ENCODE measurements at places on chromosomes 4 and X.

DNA sequence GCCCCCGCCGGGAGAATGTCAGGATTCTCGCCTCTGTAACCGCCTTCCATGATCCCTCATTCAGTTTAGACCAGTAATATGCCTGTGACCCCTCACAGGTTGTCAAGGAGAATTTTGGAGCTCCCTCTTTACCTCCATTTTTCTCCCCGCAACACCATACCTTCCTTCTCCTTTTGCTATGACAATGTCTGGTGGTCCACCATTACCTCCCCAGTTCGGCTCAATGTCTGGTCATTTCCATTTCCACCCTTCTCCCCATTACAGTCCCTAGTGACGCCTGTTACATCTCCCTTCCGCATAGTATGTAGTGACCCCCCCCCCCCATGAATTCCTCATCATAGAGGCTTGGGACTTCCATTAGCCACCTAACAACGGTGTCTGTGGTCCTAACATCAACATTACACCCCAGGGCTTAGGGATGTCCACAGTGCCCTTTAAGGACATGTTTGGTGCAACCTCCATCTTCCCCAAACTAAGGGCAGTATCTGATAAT, 700 bp downstream of the ARAF start:
- DNase-seq, result no peak

DNA sequence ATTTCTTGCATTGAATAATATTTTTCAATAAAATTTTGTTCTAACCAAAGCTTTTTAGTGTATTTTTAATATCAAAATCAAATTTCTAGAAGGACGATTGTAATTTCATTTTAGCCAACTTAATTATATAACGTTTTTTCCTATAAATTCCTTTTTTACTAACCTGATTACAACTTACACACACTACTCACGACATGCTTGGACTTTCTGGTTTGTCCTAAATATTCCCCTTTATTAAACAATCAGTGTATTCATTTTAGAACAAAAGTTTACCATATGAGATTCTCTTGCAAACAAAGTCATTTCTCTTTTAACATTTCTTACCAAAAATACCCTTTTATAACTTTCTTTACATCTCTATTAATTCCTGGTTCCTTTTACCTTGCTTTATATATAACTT, 173.7 kb downstream of the PWWP3B start:
- no peak for DNase-seq

DNA sequence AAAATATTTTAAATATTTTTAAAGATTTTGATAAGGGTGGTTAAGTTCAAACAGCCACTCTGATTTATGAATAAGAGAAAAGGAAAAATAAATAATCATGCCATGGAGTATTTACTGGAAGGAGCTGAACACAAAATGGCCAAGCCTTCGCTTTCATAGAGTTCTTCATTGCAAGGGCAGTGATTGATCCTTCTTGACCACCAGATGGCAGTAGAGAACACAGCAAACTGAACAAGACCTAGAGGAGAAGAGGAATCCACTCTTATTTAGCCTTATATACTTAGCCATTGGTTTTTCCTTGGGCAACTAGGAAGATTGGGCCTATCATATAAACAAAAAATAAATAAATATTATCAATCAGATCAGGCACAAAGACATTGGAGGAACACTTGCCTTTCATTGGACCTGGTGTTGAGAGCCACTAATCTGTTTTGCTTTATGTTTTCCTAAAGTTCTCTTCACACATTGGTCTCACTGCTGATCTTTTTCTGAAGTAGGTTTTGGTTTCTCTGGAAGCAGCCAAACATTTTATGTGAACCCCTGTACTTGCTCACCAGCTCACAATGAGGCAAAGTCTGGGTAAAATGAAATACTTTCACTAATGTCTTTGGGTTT, 58.1 kb upstream of the PARM1 start:
- DNase-seq, result peak; percentile 52

GRCh38 chrX:3712051-3712869, 1.2 kb downstream of the PRKX start:
- peak; percentile 8 for DNase-seq

- no peak for DNase-seq
These were observed 89.2 kb downstream of the NHS start for GRCh38 chrX:17464194-17464593.

GRCh38 chr4:27087306-27088045, 226.8 kb downstream of the STIM2 start:
- no peak for DNase-seq

DNA sequence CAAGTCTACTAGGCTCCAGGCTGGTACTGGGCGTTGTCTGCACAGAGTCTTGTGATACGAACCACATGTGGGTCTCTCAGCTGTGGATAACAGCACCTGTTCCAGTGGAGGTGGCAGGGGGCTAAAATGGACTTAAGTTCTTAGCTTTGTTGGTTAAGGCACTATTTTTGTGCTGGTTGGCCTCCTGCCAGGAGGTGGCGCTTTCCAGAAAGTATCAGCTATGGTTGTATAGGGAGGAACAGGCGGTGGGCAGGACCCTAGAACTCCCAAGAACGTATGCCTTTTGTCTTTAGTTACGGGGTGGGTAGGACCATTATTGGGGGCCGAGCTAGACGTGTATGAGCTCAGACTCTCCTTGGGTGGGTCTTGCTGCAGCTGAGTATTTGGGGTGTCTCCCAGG, 1138.4 kb downstream of the PCDH19 start:
- no peak for DNase-seq

DNA sequence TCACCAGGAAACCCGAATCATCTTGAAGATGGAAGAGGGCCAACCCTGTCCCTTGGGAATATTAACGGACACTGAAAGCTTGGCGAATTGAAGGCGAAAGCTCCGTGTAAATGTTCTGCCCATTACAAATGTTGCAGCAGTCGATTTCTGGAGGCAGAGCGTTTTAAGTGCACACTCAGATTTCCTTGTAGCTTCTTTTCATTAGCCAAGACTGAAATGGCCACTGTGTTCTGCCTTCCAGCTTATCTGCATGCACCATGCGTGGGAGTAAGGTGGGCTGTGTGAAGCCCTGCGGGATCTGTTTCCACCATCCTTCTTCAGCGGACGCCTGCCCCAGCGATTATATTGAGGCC, 1.3 kb downstream of the SMIM20 start:
- no peak for DNase-seq

DNA sequence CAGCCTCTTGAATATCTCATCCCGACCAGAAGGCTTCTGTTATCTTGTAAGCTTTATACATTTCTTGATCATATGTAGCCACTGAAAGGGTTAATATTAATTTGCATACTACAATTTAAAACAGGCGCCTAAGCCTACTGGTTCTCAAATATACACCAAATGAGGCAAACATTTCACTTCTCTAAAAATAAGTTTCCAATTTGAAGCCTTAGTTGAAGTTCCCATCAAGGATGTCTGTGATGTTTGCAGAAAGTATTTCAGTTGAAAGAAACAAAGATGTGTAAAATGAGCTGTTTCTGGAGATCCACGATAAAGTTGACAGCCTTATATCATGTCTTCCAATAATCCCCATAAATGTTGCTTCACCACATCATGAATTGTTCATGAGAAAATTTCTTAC, 70.6 kb downstream of the KIT start:
- no peak for DNase-seq

DNA sequence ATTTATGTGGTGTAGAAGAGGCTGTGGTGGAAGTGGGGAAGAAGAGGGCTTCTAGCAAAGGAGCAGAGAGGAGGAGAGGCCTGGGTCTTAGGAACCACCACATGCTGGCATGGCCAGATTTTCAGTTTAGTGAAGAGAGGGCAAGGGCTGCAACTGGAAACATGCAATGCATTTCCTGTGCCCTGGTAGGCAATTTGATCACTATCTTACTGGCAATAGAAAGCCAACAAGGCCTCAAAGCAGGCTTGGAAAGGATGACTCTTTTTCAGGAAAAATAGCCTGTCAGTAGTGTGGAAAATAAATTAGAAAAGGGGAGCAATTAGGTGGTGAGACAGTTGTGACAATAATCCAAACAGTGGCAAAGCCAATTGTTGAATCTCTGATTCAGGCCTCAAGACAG, 501.9 kb upstream of the ZFP42 start:
- no peak for DNase-seq

DNA sequence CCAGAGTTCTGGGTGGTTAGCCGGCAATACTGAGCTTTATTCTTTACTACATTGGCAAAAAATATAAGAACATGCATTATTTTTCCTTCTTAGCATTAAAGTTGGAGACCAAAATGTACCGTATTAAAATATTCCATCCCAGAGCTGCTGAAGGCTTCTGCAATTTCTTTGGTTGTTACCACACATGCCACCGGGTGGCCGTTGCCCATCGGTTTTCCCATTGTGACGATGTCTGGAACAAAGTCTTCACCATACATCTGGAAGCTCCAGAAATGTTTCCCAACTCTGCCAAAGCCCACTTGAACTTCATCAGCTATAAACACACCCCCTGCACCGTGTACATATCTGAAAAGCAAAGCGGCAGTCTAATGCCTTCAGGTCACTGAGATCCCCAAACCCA, 13.7 kb downstream of the ETNPPL start:
- no peak for DNase-seq

DNA sequence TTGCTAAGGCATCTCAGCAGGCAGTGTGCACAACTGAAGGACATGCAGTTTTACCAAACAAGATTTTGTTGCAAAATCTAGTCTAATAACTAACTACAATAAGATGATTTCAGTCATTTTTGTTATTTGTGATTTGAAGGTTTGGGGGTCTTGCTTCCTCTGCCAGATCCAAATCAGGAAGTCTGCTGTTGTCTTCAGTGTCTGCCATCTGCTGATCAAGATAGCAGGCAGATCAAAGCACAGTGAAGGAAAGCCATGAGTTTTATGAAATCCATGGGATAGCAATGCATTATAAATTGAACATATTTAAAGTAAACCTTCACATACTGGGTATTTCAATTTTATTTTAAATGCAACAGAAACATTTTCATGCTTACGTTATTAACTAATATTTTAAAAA, 169.1 kb upstream of the ETNPPL start:
- DNase-seq, result no peak

DNA sequence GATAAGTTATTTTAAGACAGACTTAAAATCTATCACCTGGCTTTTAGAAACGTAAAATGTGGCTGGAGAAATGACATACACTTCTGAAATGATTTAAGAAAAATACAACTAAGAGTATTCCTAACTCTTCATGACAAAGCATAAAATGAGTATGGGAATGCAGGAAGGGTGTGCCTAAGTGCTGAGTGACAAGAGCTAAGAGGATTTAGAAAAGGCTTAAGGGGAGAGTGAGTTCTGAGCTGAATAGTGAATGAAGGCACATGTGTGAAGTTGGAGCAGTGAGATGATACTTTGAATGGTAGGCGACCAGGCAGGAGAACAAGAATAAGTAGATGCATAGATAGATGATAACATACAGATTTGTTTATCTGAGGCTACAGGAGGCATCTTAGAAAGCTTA, 458.3 kb upstream of the TENM3 start:
- no peak for DNase-seq

DNA sequence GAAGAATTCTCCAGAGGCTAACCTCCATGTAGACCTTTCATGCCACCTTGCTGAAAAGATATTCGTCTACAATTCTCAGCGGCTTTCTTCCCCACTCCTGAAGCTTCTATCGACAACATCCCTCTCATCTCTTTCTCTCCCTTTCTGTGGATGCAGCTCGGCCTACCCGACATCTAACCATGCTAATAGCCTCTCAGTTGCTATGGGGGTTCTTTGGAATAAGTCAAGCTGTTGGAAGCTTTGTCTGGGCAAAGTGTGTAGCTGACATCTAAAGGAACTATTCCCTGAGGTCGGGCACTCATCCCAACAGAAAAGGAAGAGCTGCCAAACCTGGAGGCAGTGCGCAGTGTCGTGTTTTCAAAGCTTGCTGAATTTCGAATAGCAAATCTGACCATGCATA, 192.1 kb downstream of the RBMX2 start:
- no peak for DNase-seq

- DNase-seq, result no peak
These were observed 79.2 kb upstream of the DKK2 start for GRCh38 chr4:107115185-107115847.

All from GM20000 (cell line).